ENCODE measurements at places on chromosomes 6 and 20. TPM values are rescaled to one million over a fixed set of nuclear protein-coding genes. Genes with fewer than 3 reads are reported as not detected.
A peak's percentile ranks its signal among the peaks of the same experiment; 100 is the strongest.

GRCh38 chr20:44861531-44862006 is 23.9 kb upstream of the YWHAB start:
- DNase-seq = no peak

DNA sequence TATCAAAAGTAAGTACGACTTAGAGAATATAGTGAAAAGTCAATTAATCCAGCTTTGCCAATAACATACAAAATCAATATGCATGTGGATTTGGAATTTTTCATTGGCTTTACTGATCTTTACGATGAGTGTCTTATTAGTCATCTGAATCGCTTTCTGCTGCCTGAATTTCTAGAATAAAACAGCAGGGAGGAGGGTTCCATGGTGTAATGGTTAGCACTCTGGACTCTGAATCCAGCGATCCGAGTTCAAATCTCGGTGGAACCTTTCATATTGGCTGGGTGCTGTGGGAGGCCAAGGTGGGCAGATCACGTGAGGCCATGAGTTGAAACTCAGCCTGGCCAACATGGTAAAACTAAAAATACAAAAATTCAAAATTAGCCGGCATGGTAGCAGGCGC is 448.8 kb downstream of the RNF144B start:
- DNase-seq = no peak

DNA sequence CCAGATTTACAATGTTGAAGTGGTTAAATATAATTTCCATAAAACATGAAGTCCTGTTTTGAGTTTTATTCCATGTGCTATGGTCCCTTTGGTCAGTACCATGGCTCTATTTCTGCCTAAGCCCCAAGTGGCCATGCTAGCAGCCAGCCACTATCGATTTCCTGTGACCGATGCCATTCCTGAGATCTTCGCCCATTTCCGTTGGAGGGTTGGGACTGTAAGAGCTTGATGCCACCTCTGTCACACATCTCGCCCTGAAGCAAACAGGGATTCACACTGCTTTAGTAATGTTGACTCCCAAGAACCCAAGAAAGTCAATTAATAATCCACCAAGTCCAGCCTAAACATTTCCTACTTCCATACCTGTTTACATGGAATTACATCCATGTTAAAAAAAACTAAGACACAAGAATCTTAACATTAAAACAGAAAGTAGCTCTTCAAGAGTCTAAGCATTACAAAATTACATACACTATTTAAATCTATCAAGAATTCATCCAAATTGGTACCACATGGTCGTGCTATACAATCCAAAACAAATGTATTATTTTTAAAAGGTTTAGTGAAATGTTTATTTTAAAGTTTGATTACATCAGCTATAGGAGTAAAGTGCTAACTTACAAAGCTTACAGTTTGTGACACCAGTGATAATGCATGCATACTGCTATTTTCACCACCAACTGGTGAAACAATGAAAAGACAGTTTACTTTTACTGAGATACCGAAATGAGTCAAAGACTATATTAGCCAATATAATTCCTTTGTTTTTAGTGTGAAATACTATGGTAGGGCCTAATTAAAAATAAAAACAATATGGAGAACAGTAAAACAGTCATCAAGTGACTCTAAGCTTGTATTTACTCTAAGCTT is 2.5 kb downstream of the RBM39 start:
- no peak for DNase-seq

DNA sequence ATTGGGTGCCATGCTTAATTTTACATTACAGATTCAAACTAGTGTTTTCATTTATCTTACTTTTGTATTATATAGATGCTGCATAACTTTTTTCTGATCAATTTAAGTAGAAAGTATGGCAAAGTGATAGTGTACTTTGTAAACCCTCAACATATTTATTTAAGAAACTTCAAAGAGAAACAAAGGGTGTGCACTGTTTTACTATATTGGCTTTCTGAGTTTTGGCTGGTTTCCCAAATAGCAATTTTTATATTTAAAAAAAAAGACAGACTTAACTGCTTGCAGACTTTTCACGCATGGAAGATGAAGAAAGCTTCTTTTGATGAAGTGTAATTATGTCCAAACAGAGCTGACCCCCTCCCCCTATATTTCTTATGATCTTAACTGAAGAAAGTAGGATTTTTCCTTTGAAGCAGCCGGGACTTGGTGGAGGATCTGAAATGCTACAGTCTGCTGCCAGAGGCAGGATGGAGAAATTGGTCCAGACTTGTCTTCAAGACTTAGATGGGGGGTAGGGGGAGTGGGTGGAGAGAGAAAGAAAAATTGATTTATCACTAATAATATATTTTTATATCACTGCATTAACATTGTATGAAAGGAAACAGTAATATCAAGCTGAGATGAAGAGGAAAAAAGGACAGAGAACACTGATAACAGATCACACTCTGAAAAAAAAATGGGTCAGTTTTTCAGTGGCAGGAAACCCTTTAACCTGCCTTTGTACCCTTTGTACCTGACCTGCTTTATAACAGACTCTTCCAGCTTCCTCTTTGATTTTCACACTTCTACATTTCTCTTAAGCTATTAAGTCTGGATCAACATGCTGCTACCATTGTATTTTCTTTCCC is 56.0 kb upstream of the SUPT3H start:
- no peak for DNase-seq

- no peak for DNase-seq
Measured at GRCh38 chr6:155040154-155040553, 45.0 kb downstream of the TIAM2 start.

GRCh38 chr6:40733290-40733689 is 146.1 kb upstream of the LRFN2 start:
- DNase-seq = no peak

DNA sequence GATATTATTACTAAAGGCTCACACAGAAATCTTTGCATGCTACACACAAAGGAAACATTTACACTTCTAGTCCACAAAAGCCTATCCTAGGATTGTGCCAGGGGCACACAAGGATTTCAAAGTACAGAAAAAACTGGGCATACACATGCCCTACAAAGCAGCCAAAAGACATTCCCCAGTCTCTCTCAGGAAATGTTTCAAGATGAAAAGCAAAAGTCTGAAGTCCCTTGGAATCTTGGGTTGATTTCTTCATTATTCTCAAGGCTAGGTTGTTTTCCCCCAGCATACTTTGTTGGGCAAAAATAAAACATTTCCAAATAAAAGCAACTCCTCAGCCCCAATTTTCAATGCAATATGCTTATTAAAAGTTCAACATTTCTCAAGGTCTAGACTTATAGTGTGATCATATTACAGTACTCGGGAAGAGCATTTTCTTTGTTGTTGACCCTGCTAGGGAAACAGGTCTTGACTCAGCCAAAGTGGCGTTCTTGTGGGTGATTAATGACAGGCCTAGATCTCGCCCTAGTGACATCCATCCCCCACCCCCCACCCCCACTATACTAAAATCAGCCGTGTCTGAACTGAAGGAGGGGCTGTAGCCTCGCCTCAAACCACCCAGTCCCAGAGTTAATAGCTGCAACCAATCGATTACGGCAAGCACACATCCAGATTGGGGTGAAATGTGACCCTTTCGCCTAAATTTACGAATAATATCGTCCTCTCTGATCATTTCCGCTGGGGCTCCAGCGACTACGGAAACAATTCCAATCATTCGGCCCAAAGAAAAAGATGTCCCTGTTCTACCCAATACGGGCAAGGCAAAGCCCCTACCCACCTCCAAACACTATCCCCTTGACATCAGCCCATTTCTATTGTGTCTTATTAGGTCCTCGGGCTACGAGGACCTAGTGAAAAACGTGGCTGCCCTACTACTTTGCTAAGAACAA is 1.4 kb downstream of the AKIRIN2 start:
- DNase-seq = peak; percentile 21

- DNase-seq = no peak
Measured at GRCh38 chr6:32213649-32214048, 10.2 kb downstream of the NOTCH4 start.

DNA sequence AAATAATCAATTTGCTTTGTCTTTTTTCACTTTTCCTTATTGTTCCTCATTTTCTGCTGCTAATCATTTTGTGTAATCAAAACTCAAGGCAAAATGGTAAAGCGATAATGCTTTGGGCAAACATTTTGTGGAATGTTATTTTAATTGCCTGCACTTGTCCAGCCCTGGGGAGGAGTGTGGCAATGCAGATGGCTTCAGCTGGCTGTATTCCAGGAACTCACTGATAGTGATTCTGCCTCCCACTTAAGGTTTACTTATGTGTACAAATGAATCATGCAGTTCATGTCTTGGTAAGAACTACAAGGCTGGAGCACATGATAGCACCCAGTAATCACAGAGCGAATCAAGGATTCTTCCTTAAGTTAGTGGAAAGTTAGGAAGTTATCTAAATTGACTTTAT is 107.8 kb downstream of the COL19A1 start:
- DNase-seq = peak; percentile 33

Gene ZSWIM1
- 3.9 TPM for polyA plus RNA-seq

Gene PHACTR3
- polyA plus RNA-seq = 0.19 TPM

Gene B3GALT4
- 8.7 TPM for polyA plus RNA-seq

DNA sequence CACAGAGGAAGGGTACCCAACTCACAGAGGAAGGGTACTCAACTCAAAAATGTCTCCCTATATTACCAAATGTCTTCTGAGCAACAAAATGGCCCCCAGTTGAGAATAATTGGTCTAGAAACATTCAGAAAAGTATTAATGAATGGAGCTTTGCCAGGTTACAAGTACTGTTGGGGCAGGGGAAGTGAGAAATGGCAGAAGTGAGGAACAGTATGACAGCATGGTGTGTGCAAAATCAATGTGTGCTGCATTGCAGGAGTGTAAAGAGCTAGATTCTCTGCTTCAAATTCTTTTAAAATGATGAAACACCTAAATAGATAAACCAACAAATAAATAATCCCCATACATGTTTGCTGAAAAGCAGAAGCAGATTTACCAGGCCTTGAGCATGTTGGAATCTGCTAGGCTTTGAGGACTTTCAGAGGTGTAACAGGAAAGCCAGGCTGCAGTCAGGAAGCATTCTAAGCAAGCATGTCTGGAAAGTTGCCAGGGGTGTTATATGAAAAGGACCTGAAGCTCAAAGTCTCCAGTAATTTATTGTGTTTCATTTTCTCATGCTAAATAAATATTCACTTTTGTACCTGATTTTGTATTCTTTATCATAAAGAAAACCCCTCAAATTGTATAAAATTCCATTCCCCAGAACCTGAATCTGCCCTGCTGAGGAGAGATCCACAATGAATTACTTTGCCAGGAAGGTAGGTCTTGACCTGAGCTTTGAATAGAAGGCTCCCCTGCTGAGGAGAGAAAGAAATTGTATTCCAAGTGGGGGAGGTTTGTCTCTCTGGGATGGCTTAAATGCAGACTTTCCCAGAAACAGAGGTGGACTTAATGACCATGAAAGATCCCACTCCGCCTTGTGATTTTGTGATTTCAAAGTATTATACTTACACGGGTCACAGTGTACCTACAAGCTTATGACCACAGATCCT is 265.0 kb upstream of the MARCKS start:
- DNase-seq = no peak

DNA sequence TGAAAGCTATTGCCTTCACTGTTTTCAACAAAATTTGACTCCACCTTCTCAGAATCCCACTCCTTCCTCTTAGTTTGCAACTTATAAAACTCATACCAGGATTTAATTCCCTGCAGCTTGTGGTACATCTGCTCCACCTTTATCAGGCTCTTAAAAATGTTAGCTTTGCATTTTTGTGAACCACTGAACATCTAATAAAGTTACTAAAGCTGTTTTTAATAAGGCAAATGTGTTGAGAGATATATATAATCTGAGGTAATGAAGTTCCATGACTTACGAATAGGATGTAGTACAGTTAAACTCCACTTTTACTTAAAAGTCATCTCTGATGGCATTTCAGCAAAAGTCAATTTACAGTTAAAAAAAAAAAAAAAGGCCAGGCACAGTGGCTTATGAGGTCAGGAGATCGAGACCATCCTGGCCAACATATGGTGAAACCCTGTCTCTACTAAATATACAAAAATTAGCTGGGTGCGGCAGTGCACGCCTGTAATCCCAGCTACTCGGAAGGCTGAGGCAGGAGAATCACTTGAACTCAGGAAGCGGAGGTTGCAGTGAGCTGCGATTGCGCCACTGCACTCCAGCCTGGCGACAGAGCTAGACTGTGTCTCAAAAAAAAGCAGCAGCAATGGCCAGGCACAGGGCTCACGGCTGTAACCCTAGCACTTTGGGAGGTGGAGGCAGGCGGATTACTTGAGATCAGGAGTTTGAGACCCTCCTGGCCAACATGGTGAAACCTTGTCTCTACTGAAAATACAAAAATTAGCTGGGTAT is 106.2 kb downstream of the KIF13A start:
- no peak for DNase-seq

- DNase-seq = peak; percentile 77
Measured at GRCh38 chr6:109978174-109979032, at the start of gene GPR6. Gene GPR6 (plus strand): TSS chr6:109978311. CDS start chr6:109979113, 802 bp downstream.

DNA sequence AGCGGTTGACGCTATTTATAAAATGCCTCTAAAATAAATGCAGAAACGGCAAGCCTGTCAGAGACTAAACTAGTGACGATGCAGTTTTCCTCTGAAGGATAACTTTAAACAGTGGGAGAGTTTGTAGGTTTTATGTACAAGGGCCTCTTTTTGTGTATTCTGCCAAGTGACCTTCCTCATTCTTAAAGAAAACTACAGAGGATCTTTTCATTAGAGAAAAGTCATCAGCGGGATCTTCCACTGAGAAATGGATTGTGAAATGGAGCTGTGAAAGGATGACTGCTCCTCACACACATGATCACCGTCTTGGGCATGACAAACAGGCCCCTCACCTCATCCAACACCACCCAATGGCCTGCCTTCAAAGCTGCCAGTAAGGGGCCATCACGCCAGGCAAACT is 89.0 kb upstream of the LYRM2 start:
- no peak for DNase-seq

DNA sequence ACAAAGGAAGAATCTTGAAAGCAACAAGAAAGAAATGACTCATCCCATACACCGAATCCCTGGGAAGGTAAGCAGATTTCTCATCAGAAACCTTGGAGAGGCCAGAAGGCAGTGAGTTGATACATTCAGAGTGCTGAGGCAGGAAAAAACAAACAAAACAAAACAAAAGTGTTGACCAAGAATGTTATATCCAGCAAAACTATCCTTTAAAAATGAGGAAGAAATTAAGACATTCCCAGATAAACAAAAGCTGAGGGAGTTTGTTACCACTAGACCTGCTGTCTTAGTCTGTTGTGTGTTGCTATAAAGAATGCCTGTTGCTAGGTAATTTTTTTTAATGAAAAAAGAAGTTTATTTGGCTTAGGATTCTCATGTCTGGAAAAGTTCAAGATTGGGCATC is 33.7 kb upstream of the PPP1R3G start:
- DNase-seq = no peak

Measured in heart left ventricle (tissue), 16 donors.